T-helper 17 cell (primary cell): ENCODE measurements at places on chromosomes 2 and 18.

DNA sequence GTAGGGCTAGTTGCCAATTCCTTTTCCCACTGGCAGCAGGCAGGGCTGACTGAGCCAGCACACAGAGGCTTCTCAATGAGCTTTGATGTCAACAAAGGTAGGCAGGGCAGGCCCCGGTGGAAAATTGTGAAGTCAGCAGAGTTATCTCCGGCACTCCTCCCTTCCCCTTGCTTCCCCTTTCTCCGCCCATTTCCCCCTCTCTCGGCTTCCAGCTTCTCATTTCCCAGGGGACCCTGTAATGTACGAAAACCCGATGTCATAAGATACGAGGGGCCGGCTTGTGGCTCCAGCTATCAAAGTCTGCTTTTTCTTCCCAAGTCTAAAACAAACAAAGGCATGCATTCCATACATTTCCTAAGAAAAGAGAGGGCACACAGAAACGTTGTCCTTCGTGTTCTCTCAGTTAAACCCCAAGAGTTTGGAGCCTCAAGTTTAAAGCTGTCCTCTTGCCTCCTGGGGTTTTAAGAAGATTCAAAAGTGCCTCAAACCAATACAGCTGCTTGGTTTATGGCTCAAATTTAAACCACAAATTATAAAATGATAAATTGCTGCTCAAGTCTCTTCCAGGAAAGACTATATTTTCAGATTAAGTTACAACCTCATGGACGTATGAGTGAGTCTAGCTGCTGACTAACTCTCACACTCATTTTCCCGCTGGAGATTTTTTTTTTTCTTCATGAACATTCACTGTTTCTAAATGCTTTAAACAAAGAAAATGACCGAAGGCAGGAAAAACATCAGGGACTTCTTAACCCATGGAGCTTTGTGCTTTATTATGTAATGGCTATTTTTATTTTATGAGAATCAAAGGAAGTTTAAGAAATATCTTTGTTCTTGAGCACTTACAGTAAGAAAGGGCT, 27.2 kb upstream of the EML4 start:
- DNase-seq = peak; percentile 22

DNA sequence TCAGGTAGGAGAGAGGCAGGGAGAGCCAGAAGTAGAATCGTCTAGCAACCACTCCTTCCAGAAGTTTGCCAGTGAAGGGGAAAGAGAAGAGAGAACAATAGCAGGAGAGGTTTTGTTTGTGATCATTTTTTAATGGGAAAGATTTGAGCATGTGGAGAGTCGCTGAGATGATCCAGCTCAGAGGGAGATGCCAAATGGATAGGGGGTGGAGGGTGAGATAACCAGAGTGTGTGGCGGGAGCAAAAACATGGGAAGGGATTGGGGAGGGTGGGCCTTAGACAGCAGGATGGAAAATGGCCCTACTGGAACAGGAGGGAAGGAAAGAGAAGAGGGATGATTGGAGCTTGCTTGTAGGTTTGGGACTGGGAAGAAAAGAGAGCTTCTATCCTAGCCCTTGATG, 269.8 kb downstream of the GLI2 start:
- DNase-seq = no peak

DNA sequence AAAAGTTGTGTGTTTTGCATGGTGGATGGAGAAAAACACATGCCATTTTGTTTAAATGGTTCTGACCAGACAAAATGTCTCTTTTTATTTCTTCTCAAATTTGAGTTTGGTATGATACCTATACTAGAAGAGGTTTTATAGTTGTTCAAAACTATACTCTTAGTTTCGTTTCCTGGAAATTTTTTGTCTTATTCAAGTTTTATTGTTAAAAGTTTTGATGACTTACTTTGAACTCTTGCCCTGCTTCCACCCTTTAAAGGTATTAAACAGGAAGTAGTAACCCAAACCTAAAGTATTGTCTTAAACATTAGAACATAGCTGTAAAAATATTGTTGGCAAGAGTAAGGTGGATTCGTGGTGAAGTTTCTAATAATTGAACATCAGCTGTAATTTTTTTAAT, 98.2 kb downstream of the BABAM2 start:
- no peak for DNase-seq

DNA sequence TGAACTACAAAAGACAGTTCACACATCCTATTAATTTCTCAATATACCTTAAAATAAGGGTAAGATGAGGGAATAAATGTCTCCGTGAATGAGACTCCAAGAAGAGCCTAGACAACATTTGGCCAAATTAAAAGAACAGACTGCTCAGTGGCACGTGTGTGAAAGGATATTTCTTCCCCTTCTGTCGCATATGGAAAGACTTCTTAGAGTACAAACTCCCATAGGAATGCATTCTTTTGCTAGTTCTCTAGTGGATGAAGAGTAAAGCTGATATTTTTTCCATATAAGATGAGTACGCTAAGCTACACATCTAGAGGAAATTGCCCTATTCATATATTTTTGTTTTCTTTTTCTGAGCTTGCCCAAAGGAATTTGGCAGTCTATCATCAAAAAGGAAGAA, 710.0 kb upstream of the ID2 start:
- no peak for DNase-seq

- DNase-seq = no peak
Measured at GRCh38 chr2:217386041-217386440, 526.2 kb upstream of the TNP1 start.

- DNase-seq = no peak
Measured at GRCh38 chr2:222912117-222912516, 51.3 kb downstream of the ACSL3 start.

GRCh38 chr2:186697536-186697935, 3.7 kb downstream of the FAM171B start:
- no peak for DNase-seq

GRCh38 chr2:235979753-235980435, 188.3 kb downstream of the GBX2 start:
- no peak for DNase-seq

GRCh38 chr2:69113627-69114026, 100.6 kb downstream of the ANTXR1 start:
- no peak for DNase-seq

DNA sequence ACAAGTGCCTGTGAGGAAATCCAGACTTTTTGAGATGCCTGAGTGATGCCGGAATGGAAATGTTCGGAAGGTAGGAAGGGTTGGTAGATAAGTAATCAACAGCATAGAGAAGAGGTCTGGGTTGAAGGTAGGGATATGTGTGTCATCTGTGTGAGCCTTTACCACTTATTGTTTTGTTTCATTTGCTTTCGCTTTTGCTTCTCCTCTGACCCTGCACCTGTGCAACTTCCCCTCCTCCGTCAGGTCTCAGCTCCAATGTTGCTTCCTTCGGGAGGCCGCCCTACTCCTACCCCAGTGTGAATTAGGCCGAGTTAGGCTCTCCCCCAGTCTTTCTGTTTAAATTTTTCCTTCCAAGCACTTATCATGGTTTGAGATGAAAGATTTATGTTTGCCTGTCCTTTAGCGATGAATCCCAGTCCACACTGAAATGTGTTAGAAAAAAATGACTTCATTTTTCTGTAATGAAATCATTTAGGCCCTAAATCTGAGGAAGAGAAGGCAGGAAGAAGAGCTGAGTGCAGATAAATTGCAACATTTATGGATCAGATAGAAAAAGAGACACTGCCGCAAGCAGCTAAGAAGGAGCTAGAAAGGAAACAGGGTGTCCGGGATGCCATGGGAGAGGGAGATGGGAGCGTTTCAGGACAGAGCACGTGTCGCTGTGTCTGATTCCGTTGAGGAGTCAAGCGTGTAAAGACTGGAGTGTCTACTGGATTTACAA, 139.6 kb upstream of the PELI1 start:
- DNase-seq = no peak

- no peak for DNase-seq
Measured at GRCh38 chr18:46727177-46727576, 29.7 kb downstream of the ST8SIA5 start.

DNA sequence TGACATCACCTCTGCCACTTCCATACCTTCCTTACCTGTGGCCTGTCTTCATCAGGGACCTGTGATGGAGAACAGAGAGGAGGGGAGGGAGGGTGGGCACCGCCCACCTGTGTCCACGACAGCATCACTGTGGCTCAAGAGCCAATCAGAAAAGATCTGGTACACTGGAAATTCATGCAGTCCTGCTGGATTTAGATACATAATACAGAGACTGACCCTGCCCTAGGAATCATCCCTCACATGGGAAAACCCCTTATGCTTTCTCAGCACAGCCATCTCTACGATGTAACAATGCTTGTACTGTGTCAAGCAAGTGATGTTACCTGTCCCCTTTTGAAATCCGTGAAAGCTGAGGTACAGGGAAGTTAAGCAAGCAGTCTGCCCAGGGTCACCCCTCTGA, 145.6 kb upstream of the EPAS1 start:
- no peak for DNase-seq

DNA sequence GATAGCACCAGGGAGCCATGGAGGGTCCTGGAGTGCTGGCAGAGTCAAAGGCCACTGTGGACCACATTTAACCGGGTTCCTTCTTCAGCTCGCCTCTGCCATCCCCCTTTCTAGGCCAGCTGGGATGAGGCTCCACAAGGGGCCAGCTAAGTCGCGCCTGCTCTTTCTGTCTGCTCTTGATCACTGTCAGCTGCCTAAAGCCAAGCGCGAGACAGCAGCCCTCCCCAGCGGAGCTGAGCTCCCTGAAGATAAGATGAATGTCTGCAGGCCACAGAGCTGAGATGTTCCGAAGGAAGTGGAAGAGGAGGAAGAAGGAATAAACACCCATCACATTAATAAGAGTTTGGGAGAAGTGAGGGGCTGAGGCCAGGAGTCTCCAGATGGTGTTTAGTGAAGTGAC, 99.6 kb downstream of the CELF4 start:
- no peak for DNase-seq

- no peak for DNase-seq
Measured at GRCh38 chr18:44241020-44241419, 439.7 kb upstream of the SETBP1 start.
